Activated T-helper 17 cell treated with anti-CD3 and anti-CD28 coated beads, Interleukin-2, amount 50 U/mL, for 72 hours (primary cell): ENCODE measurements at places on chromosomes 1 and 21. TPM values are rescaled to one million over a fixed set of nuclear protein-coding genes. Genes with fewer than 3 reads are reported as not detected.

Gene MXRA8
- total RNA-seq = 0.56 TPM

Gene PTPRF
- 6.3 TPM for total RNA-seq

Gene CYP4A11
- total RNA-seq = not detected

DNA sequence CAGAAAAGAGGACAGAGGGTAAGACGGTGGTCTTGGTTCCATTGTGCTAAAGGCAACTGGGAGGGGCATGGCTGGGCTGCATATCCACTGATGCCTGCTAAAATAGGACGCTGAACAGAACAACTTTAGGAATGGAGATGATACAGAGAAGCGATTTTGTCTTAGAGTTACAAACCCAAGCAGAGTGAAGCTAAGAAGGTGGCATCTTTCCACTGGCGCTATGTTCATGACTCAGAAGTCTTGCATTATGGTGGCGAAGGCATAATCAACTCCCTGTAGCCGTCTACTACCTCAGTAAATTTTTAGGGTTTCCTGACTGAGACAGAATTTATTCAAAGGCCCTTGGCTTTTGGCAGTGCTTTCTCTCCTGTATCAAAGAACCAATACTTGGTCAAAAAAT, 57.3 kb downstream of the MEF2D start:
- no peak overlapping the region for H3K27ac ChIP-seq
- H3K27me3 ChIP-seq = peaks cover 48% of the 10 kb centered on the region
- H3K4me3 ChIP-seq = no peak overlapping the region
- peaks cover 24% of the 10 kb centered on the region for H3K4me1 ChIP-seq
- ATAC-seq = no peak

Gene HTR1D
- not detected for total RNA-seq

Gene KIF26B
- not detected for total RNA-seq

Gene ZNF683
- total RNA-seq = not detected

Gene LMX1A
- not detected for total RNA-seq

- H3K27me3 ChIP-seq = no peaks in the 10 kb centered on the region
- H3K27ac ChIP-seq = peak overlapping the region; percentile 39
- peak overlapping the region; percentile 50 for H3K4me3 ChIP-seq
- ATAC-seq = peak; percentile 81
- no peaks in the 10 kb centered on the region for H3K36me3 ChIP-seq
Measured at GRCh38 chr1:192530254-192530653, 45.3 kb upstream of the RGS1 start.

- no peak for ATAC-seq
- no peaks in the 10 kb centered on the region for H3K27me3 ChIP-seq
- H3K4me1 ChIP-seq = no peaks in the 10 kb centered on the region
- H3K36me3 ChIP-seq = no peaks in the 10 kb centered on the region
- no peak overlapping the region for H3K4me3 ChIP-seq
Measured at GRCh38 chr1:21495225-21495820, 13.9 kb upstream of the ALPL start.

GRCh38 chr1:213366141-213366831, 315.2 kb downstream of the RPS6KC1 start:
- no peak overlapping the region for H3K27ac ChIP-seq
- H3K4me3 ChIP-seq = no peak overlapping the region
- no peaks in the 10 kb centered on the region for H3K36me3 ChIP-seq
- H3K4me1 ChIP-seq = no peaks in the 10 kb centered on the region
- no peak for ATAC-seq
